Stimulated activated CD4-positive, alpha-beta T cell treated with anti-CD3 and anti-CD28 coated beads, Interleukin-15, amount 100 ng/mL, for 1 hour (primary cell): ENCODE measurements at places on chromosomes 5 and 9.

GRCh38 chr5:78647351-78647818 is 1.2 kb downstream of the LHFPL2 start:
- no peak for DNase-seq

DNA sequence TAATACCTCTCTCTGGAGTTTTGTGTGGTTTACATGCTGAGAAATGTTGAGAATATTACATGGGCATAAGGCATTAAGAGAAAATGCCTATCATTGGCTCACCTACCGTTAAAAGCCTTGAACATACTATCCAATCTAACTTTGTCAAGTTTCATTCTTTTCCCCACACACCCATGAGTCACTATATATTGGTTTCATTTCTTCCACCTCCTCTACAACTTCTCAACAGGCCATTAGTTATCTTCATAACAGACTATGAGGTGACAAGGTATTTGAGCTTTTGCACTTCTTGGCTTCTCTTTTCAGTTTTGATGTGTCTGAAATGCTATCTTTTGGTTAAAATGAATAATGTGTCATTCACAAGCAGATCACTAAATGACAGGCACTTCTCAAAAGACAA is 288.0 kb downstream of the KCNN2 start:
- DNase-seq: no peak

DNA sequence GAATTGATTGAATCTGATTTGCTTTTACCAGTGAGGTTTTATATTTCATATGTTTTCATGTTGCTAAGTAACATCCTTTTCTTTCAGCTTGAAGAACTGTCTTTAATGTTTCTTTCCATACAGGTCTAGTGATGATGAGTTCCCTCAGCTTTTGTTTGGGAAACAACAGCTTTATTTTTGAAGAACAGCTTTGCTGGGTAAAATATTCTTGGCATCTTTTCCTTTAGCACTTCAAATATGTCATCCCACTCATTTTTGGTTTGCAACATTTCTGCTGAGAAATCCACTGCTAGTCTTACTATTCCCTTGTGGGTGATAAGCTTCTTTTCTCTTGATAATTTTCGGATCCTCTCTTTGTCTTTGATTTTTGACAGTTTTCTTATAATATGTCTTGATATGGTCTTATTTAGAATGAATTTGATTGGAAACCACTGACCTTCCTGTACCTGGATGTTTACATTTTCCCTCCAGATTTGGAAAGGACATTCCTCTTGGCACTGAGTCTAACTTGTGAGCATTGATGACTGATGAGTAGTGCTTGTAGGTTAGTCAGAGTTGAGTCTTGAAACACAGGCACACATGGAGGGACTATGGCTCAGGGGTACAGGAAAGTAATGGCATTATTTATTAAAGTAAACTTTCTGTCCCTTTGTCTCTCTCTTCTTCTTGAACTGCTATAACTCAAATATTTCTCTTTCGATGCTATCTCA is 220.3 kb downstream of the SPATA31D1 start:
- DNase-seq: no peak

GRCh38 chr9:137804908-137805630 is 72.5 kb upstream of the CACNA1B start:
- no peak for DNase-seq
